ENCODE measurements at places on chromosomes 16 and 17.

DNA sequence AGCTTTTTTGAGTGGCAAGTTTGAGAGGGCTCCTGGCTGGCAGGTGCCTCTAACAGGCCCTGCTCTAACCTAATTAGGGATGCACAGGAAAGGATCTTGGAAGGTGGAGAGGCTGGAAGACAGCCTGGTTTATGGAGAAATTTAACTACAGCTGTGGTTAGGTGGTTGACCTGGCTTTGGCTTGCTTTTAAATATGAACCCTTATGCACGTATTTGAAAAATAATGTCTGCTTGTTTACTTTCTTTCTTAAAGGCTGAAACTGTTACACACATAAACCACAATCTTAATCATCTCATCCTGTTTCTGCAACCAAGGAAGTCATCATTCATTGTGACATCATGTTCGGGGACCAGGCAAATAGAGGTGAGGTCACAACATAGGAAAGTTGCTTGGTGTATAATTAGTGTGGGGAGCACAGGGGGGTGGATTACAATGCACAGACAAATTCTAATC, 23.1 kb upstream of the DHRS13 start:
- DNase-seq: no peak

- DNase-seq: no peak
Measured at GRCh38 chr17:70517816-70518215, 348.5 kb downstream of the KCNJ2 start.

DNA sequence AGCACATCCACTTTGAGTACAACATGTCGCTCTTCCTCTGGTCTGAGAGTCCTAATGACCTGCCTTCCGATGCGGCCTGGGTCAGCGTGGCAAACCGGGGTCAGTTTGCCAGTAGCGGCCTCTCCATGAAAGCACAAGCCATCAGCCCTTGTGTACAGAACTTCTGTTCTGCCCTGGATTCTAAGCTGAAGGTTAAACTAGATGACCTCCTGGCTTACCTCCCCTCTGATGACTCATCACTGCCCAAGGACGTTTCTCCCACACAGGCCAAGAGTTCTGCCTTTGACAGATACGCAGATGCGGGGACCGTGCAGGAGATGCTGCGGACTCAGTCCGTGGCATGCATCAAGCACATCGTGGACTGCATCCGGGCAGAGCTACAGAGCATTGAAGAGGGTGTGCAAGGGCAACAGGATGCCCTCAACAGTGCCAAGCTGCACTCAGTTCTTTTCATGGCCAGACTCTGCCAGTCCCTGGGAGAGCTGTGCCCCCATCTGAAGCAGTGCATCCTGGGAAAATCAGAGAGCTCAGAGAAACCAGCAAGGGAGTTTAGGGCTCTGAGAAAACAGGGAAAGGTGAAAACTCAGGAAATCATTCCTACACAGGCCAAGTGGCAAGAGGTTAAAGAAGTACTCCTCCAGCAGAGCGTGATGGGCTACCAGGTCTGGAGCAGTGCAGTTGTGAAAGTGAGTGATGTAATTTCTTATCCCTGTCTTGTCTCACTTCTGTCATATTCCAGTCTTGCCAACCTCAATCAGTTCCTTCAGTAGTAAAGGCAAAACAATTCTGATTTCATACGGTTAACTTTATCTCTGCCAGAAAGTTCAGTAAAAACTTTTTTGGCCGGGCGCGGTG, 8.6 kb downstream of the COG1 start:
- no peak for DNase-seq

DNA sequence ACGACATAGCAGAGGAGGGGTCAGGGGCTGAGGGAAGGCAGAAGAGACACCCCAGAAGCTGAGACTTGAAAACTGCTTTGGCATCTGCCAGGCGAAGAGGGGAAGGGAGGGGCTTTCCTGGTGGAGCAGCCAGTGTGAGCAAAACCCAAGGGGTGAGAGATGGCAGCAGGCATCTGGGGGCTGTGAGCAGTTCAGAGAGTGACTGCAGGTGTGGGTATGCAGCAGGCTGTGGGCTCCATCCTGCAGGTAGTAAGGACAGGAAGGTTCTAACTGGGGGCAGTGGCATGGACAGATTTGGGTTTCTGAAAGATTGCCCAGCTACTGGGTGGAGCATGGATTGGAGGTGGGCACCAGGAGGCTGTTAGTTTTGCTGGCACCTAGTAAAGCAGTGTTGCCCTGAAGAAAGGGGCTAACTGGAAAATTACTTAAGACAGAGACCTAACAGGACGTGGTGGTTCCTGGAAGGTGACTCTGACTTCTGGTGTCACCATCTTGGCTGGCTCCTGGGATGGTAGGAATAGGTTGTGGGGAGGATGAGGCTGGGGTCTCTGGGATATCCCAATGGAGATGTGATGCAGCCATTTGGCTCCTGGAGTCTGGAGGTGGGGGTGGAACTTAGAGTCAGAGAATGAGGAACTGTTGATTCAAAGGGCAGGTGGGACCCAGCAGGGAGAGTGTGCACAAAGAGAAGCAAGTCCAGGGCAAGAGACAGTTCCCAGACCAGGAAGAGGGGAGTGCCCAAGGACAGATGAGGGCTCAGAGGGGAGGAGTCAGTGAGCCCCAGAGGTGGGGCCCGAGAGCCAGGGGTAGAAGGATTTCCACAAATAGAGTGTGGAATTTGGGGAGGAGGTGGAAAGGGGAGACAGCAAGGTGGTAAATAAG, 11.2 kb downstream of the BCL7C start:
- no peak for DNase-seq

GRCh38 chr16:68065716-68066305, 19.4 kb upstream of the NFATC3 start:
- DNase-seq: peak; percentile 8

DNA sequence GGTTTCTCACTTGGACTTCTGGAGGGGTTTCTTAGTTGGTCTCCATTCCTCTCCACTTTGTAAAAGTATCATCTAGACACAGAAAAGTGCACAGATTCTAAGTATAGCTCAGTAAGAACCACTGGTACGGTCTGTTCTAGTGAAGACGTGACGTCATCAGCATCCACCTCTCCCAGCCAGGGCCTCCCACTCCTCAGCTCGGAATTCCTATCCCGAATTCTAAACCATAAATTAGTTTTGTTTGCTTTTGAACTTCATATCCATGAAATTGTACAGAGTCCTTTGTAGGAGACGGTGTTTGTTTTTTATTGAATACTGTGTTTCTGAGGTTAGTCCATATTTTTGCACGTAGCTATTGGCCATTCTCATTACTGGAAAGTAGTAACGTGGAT, 25.5 kb downstream of the FOXK2 start:
- no peak for DNase-seq

GRCh38 chr17:18025945-18026776, 12.8 kb downstream of the ATPAF2 start:
- no peak for DNase-seq

GRCh38 chr17:30279156-30279555, 12.6 kb downstream of the BLMH start:
- DNase-seq: no peak

DNA sequence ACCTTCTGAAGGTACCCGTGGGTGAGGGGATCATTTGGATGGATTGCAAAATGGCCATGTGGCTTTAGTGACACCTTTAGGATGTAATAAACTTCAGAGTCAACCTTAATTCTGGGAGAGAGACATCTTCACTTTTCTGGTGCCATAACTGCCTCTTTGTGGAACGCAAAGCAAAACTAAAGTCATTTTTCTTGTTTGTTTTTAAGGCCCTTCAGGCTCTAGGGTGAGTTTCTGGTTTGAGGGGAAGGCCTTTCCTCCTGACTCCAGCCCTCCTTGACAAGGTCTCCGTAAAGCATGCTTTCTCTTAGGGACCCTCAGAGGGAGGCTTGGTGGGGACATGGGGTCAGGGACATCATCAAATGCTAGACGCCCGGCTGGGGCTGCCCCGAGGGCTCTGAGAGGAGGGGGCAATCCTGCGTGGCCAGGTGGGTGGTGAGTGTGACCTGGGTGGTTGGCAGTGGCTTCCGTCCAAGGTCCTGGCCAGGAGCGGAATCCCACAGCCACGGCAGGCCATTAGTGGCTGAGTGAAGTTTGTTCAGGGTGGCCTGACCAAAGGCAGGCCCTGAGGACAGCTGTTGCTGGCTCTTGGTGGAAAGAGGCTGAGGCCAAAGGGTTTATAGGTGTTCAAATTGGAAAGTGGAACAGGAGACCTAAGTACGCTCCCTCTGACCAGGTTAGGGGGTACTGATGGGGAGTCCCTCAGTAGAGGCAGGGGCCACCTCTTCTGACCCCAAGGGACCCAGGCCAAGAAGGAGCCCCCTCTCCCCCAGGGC, 112.2 kb downstream of the METRNL start:
- no peak for DNase-seq

DNA sequence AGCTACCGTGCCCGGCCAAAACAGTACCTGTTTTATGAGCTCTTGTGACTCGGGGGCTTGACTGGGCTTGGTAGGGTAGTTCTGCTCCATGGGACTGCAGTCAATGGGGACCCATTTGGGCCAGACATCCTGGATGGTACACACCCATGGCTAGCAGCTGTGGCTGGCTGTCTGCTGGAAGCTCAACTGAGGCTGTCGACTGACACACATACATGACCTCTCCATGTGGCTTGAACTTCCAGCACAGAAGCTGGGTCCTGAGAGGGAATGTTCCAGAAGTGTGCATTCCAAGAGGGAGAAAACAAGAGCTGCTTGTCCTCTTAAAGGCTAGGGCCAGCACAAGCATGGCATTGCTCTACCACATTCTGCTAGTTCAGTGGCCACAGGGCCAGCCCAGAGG, 14.9 kb upstream of the NKD1 start:
- peak; percentile 51 for DNase-seq

DNA sequence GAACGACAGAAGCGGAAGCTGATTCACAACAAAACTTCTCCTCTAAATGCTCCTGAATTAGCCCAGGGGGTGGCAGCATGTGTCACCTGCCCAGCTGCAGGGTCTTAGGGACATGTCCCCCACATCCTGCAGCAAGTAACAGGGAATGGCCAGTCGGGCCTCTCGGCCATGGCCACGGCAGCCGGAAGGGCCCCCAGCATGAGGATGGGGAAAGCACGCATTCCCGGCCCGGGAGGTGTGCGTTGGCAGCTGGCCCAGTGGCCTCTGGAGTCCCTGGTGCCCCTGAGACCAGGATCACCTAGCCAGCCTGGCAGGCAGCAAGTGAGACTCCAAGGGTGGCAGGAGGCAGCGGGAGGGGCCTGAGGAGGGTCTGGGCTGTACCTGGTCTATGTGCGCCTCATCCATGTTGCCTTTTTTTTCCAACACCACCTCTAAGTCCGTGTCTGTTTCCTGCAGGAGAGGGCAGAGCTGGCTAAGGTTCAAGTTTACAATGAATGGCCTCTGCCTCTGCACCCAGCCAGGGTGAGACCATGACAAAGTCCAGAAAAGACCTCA, 7.0 kb downstream of the KNOP1 start:
- DNase-seq: no peak

DNA sequence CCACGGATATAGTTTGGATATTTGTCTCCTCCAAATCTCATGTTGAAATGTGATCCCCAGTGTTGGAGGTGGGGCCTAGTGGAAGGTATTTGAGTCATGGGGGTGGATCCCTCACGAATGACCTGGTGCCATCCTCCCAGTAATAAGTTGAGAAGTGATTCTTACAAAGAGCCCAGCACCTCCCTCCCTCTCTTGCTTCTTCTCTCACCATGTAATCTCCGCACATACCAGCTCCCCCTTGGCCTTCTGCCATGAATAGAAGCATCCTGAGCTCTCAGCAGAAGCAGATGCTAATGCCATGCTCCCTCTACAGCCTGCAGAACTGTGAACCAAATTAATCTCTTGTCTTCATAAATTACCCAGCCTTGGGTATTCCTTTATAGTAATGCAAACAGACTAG, 41.9 kb upstream of the RBBP6 start:
- DNase-seq: no peak

DNA sequence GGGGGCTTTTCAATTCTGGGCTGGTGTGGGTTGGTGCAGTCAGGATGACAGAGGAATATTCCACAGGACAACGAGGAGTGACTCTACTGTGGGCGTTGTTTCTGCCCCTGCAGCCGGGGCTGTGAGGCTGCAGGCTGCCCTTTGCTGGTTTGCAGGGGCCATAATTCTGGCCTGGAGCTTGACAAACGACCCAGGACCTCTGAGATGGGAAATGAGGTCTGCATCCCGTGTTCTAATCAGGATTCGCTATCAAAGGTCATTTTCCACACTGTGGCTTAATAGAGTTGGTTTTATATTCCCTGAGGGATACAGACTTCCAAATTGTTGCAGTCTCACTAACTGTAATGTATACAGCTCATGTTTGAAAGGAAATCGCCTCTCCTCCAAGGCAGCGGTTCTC, 180.9 kb downstream of the RPTOR start:
- DNase-seq: no peak

GRCh38 chr17:65228734-65229620, 91.8 kb downstream of the RGS9 start:
- no peak for DNase-seq

GRCh38 chr17:46979147-46979863, at the start of gene RPRML:
Gene RPRML (minus strand): TSS chr17:46979253. CDS start chr17:46979007, 246 bp downstream.
- no peak for DNase-seq

- DNase-seq: no peak
Measured at GRCh38 chr16:10971560-10971961, 27.2 kb downstream of the CLEC16A start.

GRCh38 chr16:79213214-79213613, 387.3 kb downstream of the MAF start:
- no peak for DNase-seq

DNA sequence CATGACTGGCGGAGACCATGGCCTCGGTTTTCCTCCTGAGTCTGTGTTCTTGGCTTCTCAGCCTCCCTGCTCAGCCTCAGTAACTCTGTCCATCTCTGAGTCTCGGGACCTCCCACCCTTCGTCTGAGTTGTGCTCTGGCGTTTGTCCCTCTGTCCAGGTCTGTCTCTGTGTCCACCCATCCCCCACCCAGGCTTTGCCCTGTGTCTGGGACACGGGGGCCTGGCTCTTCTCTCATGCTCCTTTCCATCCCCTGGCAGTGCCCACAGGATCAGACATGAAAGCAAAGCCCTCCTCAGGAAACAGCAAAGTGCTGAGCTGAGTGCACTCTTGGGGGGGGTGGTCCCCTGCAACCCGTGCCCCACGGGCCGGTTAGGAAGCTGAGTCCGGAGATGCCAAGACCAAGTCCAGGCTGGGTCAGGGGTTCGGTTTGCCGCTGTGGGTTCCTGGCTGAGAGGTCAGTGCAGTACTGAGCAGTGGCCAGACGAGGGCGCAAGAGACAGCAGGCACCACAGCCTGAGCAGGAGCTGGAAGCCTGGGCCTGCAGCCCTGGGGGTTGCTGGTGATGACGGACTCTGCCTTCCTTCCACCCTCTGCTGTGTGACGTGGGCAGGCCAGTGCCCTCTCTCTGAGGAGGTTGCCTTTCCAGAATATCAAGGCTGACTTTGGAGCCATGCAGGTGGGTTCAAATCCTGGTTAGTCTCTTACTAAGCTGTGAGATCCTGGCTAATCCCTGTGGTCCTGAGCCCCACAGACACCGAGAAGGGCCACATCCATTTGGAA, 2.5 kb downstream of the P2RX1 start:
- peak; percentile 83 for DNase-seq

Measured in type B pancreatic cell (in vitro differentiated cells).